ENCODE measurements at places on chromosomes 5 and 9.
A peak's percentile ranks its signal among the peaks of the same experiment; 100 is the strongest.

GRCh38 chr9:135805422-135806022 lies 101.8 kb downstream of the CAMSAP1 start:
- DNase-seq = no peak

- no peak for DNase-seq
These were observed 49.4 kb downstream of the GRIN3A start for GRCh38 chr9:101689039-101689438.

DNA sequence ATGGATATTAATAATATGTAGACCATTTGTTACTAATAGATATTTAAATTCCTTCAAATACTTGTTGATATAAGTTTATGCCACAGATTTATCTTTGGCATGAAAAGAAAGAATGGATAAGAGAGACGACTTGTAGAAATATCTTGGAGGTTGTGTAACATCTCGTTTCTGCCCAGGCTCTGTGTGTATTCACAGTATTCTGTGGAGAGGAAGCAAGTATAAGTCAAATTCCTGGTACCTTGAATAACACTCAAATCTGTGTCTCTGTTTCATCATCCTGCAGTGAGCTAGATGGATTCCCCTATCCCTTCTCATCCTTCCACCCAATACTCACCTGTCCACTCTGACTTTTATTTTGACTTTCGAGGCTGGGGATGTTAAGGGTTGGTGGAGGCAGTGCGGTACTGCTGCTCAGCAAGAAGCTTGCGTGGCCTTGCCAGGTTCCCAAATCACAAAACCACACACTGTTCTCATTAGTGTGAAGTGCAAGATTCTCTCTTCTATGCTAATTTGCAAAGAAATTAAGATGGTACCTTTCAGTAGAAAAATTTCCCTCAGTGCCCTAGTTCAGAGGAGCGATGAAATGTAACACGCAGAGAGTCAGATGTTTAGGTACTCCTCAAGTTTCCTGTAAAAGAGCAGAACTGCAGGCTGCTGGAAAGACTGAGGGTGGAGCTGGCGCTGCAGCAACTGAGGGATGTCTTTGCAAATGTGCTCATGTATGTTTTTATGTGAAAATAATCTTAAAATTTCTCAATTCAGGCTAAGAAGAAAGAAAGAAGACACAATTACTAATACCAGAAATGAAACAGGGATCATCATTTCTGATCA lies 42.6 kb upstream of the ANKRD18A start:
- DNase-seq = peak; percentile 84

DNA sequence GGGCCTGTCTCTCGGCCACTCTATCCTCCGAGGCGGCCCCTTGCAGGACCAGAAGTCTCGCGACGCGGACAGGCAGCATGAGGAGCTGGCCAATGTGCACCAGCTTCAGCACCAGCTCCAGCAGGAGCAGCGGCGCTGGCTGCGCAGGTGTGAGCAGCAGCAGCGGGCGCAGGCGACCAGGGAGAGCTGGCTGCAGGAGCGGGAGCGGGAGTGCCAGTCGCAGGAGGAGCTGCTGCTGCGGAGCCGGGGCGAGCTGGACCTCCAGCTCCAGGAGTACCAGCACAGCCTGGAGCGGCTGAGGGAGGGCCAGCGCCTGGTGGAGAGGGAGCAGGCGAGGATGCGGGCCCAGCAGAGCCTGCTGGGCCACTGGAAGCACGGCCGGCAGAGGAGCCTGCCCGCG lies 283.5 kb downstream of the ARHGEF28 start:
- no peak for DNase-seq

GRCh38 chr5:142069606-142070399 lies 38.8 kb upstream of the NDFIP1 start:
- DNase-seq = no peak

GRCh38 chr9:111050819-111051218 lies 12.5 kb upstream of the LPAR1 start:
- DNase-seq = no peak

DNA sequence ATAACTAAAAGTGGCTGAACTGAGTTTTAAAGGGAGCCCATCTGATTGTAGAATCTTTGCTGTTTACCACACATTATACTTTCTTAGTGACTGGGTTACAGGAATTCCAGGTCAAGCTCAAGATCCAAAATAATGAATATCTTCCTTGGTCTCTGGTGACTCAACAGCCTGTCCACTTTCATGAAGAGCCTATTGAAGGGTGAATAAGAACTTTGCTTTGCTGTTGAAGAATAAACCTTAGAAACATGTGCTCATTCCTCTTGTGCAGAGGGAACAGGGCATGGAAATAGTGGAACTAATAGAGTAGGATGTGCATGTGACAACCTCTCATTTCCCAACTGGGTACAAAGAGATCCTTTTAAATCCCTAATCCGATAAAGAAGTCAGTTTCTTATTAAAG lies 21.4 kb downstream of the ALDH1A1 start:
- DNase-seq = no peak

GRCh38 chr5:169647566-169647965 lies 10.5 kb downstream of the DOCK2 start:
- no peak for DNase-seq

DNA sequence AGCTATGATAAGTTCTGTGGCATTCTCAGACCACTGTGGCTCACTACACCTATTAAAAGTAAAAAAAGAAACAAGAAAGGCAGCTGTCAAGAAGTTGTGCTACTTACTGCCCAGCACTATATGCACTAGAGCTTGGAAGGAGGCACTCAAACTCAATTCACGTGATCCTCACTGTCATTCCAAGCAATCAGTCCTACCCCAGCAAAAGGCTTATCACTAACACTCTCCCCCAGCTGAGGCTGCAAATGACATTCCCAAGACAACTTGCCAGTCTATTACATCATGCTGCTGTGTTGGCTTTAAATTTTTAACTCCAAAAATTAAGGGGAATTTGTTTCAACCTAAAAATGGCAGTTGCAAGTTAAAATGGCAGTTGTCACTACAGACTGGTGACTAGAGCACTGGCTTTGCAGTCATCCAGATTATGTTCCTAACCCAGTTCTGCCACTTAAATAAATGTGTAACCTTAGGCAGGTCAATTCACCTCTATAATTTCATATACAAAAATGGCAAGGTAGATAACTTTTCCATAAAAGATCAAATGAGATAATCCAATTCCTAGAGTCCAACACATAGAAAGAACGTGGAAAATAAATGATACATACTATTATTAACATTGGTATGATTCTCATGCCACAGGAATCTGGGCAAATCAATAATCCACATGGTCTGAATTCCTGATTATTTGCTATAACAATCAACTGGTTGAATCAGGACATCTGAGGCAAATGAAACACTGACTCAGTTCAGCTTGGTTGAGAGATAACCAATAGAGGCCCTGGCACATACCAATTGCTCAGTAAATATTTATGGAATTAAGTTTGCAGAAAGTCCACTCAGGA lies 52.4 kb downstream of the FBXW11 start:
- no peak for DNase-seq

DNA sequence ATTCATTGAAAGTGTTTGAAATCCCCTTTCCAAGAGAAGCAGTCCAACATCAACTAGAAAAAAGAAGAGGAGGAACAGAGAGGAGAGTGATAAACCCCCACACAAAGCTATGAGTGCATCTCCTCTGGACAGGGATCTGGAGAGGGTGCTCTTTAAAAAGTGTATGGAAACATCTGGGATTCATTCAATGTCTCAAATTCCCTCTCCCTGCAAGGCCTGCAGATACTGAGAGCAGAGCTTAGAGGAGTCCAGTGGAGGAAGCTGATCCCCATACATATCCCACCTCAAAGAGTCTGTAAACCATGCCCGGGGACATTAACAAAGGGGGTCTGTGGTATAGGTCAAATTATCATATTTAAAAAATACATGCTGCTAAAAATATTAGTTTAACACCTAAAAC lies 2.2 kb downstream of the SPOCK1 start:
- DNase-seq = no peak

DNA sequence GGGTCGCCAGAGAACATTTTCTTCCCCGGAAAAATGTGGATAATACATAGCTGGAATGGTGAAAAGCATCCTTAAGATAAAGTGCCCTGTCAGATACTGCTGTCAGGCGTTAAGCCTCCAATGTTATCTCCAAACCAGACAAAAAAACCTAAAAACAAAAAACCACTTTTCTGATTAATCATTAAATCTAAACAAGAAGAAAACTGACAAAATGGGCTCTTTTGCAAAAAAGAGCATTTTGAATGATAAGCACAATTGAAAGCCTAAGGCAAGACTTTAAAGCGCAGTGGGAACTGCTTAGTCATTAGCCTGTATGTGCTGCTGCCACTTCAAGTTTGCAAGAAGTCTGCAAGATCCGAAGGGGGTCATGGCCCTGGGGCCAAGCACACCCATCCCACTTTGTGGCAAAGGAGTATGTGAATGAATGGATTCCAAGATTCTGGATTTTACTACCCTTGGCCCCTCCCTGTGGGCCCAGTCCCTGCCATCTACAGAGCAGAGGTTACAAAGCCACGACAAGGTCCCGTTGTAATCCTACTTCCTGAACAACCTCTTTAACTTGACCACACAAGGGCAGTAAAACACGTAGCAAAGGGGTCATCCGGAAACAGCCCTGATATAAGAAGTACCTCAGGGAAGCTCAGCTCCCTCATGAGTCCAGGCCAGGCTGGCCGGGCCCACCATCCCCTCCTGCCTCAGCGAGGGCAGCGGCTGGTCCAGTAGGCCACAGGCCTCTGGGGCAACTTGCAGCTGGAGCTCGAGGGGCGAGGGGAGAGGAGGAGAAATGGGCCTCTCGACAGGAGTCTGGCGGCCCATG lies 29.7 kb downstream of the SHB start:
- DNase-seq = no peak

GRCh38 chr5:126464959-126465358 lies 41.8 kb downstream of the GRAMD2B start:
- DNase-seq = no peak

DNA sequence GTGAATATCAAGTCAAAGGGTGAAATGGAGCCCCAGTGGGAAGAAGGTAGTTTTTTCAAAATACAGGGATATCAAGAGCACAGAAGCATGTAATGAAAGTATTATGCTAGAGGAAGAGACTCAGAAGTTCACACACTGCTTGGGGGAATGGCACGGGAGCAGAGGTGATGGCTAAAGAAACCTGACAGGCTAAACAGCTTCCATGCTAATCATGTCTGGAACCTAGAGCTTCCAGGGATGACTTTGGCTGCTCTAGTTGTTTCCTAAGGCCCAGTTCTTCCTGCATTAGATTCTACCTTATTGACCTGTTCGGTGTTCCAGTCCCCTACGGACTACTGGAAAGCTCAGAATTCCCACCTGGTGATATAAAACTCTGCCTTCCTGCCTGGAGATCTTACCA lies 34.3 kb downstream of the TRIM32 start:
- DNase-seq = no peak

GRCh38 chr5:59893429-59894227 lies at the start of gene PDE4D:
Gene PDE4D, minus strand, starts transcription at chr5:59893726.
- DNase-seq = peak; percentile 55

DNA sequence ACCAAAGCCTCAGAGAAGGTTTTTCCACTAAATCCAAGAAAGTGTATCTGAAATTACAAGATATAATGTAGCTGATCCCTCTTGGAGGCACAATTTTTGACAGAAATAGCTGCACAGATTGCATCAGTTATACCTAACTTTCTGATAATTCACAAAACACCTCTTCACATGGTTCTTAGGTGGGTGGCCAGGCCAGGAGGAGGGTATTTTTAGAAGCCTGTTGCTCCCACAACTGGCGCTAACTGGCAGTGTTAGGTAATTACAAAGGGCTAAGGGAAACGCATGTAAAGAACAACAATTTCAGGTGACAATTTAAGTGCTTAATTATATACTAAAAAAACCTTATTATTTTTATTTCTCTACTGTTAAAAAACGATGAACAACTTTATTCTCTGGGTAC lies 247.9 kb downstream of the BNC2 start:
- DNase-seq = no peak

- no peak for DNase-seq
These were observed 45.2 kb downstream of the NEK6 start for GRCh38 chr9:124302921-124303320.

All from posterior cingulate gyrus (tissue), 11 donors.